Cerebellum (tissue), 4 donors: ENCODE measurements at places on chromosomes 11 and 22. TPM values are rescaled to one million over a fixed set of nuclear protein-coding genes. Genes with fewer than 3 reads are reported as not detected.

Gene DAGLA
- total RNA-seq = 6.8 TPM

Gene C11orf91
- not detected for total RNA-seq

Gene CCDC87
- 0.82 TPM for total RNA-seq

Gene ALX4
- total RNA-seq = 4.4 TPM

Gene PIWIL4
- total RNA-seq = 3.6 TPM

Gene OR51B4
- total RNA-seq = 0.36 TPM

Gene SPDYC
- not detected for total RNA-seq

Gene DSCAML1
- 18.8 TPM for total RNA-seq

Gene PITPNM1
- total RNA-seq = 29.2 TPM

Gene THAP12
- total RNA-seq = 60.6 TPM

Gene CECR2
- total RNA-seq = 25.5 TPM

Gene CFAP300
- 5.2 TPM for total RNA-seq

Gene MS4A12
- not detected for total RNA-seq

Gene APOC3
- total RNA-seq = not detected

Gene DNAJB7
- total RNA-seq = not detected

Gene LMF2
- 12.7 TPM for total RNA-seq

Gene TRPM5
- 0.27 TPM for total RNA-seq

Gene ALDH3B2
- total RNA-seq = not detected

Gene BCO2
- total RNA-seq = 7.2 TPM

Gene SSTR3
- total RNA-seq = 0.27 TPM

Gene CNTN5
- total RNA-seq = 110 TPM

Gene GLYATL1
- 1.8 TPM for total RNA-seq

Gene RAG1
- 0.36 TPM for total RNA-seq

Gene MOV10L1
- 2.7 TPM for total RNA-seq

Gene TEAD1
- 63.7 TPM for total RNA-seq

Gene OR6A2
- total RNA-seq = 3.1 TPM

Gene ACR
- not detected for total RNA-seq

Gene NDUFV1
- 106 TPM for total RNA-seq

Gene SLC22A25
- total RNA-seq = not detected

Gene ZP1
- total RNA-seq = not detected

Gene SOX6
- total RNA-seq = 33.4 TPM

Gene KCNK4
- 2.0 TPM for total RNA-seq

Gene EXPH5
- 8.8 TPM for total RNA-seq

Gene ANGPTL5
- 0.45 TPM for total RNA-seq

Gene USP28
- total RNA-seq = 29.7 TPM

Gene OR51I1
- total RNA-seq = 0.54 TPM

Gene DBX1
- total RNA-seq = not detected

Gene E2F8
- total RNA-seq = 1.6 TPM

Gene RAPSN
- not detected for total RNA-seq

Gene ZBTB16
- 4.2 TPM for total RNA-seq

Gene MMP11
- 6.4 TPM for total RNA-seq

Gene PGA4
- 1.1 TPM for total RNA-seq

Gene C22orf15
- not detected for total RNA-seq

Gene SCGB1A1
- not detected for total RNA-seq

Gene FAM227A
- 14.7 TPM for total RNA-seq

Gene GNAZ
- total RNA-seq = 51.8 TPM

Gene SUN2
- total RNA-seq = 84.7 TPM

Gene COX8A
- 204 TPM for total RNA-seq

Gene TRPC6
- 5.4 TPM for total RNA-seq

Gene LRRN4CL
- 0.91 TPM for total RNA-seq

Gene SHANK3
- 6.4 TPM for total RNA-seq
